ENCODE measurements at places on chromosomes 4 and X. TPM values are rescaled to one million over a fixed set of nuclear protein-coding genes. Genes with fewer than 3 reads are reported as not detected.

DNA sequence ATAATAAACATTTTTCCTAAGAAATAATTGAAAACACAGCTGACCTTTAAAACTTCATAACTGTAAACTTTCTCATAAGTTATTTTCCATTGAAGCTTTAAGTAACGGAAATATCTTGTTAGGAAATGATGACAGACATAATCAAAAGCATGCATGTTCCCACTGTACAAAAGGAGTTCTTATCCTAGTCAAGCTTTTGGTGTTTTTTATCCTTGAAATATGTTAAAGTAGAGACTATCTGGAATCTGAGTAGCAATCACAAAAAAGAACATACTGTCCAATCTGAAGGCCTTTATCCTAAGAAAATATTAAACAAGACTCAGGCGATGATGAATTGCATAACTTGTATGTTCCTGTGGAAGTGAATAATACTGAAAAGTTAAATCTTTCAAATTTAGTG lies 14.4 kb downstream of the GEMIN8 start:
- DNase-seq = no peak

- DNase-seq = no peak
Observed at GRCh38 chrX:118448273-118448783, 47.3 kb upstream of the DOCK11 start.

GRCh38 chr4:2024683-2025082 lies 15.9 kb upstream of the NELFA start:
- no peak for DNase-seq

GRCh38 chr4:185221491-185221890 lies 12.1 kb downstream of the SNX25 start:
- no peak for DNase-seq

- peak; percentile 9 for DNase-seq
Observed at GRCh38 chrX:110734894-110735541, 60.6 kb downstream of the CHRDL1 start.

- DNase-seq = no peak
Observed at GRCh38 chr4:137116144-137116543, 416.1 kb downstream of the PCDH18 start.

GRCh38 chr4:82481506-82481840 lies 51.1 kb downstream of the ENOPH1 start:
- DNase-seq = no peak

DNA sequence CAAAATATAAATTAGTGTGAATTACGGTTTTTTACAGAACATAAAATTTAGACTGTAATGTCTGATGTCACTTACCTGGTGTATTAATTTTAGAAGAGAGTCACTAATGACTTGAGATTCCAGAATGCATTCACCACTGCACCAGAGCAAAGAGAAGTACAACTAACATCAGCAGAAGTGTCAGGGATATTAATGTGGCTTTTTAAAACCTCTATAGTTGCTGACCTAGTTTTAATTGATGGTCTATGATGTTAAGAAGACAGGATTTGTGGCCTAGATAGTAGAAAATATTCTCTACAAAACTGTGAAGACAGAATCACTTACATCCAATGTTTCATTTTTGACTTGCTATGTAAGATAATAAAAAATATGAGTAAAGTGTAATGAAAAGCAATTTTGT lies 1181.6 kb downstream of the RAPGEF2 start:
- no peak for DNase-seq

- no peak for DNase-seq
Observed at GRCh38 chr4:13159041-13159620, 325.0 kb downstream of the RAB28 start.

GRCh38 chr4:158008551-158009218 lies 164.1 kb downstream of the GASK1B start:
- DNase-seq = no peak

DNA sequence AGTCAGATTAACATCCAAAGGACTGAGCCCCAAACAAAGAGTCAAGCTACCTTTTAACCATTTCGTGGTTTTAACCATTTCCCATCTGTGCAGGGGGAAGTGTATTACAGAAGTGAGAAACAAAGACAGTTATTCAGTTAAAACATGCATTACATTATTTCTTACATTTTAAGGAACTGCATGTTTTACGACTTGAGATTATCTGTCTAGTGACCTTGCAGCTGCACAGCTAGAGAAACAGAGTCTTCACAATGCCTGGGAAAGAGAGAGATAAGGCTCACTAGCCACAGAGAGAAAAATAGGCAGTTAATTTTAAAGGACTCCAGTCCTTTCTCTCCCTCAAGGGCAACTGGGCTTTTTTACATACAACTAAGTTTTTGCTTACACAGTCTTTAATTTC lies 48.7 kb upstream of the KLHL4 start:
- no peak for DNase-seq

DNA sequence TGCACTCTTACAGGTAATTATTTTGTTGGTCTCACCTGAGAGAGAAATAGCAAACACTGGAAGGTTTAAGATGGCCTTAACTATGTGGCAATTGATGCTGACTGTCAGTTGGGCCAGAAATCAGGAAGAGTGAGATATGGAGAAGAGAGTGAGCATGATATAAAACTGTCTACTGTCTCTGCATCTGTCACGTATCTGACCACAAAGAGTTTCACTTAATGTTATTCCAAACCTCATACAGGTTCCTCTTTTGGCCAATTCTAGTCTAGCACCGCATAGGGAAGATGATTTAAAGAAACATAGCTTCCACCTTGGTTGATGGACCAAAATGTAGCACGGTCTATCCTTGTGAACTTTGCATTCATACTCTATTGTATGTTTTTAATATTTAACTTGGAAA lies 381.0 kb upstream of the BOD1L1 start:
- no peak for DNase-seq

DNA sequence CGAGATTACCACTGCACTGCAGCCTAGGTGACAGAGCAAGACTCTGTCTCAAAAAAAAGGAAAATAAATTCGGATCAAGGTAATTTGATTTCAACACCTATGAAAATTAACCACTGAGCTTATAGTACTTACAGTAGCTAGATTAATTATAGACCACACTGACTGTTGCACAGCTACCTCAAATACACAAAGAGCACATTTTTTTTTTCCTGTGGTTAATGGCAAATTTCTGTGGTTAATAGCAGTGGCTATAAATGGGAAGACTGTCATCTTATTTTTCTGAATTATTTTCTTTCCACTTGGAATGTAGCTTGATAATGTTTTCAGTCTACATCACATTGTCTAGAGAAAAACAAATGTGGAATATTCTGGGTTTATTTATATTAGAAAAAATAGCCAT lies 1661.6 kb upstream of the PCDH7 start:
- DNase-seq = no peak

- no peak for DNase-seq
Observed at GRCh38 chrX:100408713-100409609, 1.1 kb downstream of the PCDH19 start.

DNA sequence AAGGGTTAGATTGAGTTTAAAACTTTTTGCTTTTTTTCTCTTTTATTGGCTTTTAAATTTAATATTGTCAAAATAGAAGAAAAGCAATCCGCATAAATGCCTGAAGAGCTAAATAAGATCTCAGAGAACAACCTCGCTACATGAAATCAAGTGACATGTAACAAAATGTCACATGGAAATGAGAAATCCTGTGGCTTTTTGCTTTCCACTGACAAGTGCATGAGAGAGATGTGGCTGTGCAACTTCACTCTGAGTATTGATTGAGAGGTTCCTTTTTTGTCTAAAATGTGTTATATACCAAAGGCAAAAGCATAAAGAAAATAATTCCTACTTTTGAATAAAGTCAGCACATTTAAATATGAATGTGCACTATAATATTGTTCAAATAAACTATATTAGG lies 263.5 kb downstream of the MAPK10 start:
- DNase-seq = no peak

DNA sequence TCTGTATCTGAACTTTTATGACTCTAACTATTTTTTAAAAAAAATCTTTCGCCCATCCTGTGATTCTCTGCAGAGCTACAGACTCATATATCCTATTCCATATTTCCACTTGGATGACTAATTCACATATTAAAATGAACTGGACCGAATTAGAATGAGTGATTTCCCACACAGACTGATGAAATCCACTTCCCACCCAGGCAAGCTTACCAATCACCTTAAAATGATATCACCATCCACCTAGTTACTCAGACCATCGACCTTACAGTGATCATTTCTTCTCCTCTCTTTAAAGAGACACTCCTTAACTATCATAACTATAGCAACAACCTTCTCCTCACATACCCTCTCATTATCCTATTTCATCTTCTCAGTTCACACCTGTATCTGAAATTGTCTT lies 34.1 kb upstream of the GUCY1B1 start:
- DNase-seq = no peak

- DNase-seq = no peak
Observed at GRCh38 chr4:53306729-53307128, 59.1 kb downstream of the SCFD2 start.

- no peak for DNase-seq
Observed at GRCh38 chr4:169260217-169260866, 10.4 kb downstream of the SH3RF1 start.

GRCh38 chr4:40317916-40318658 lies 17.0 kb upstream of the CHRNA9 start:
- no peak for DNase-seq

GRCh38 chr4:54395013-54395527 lies 166.0 kb downstream of the PDGFRA start:
- DNase-seq = no peak

DNA sequence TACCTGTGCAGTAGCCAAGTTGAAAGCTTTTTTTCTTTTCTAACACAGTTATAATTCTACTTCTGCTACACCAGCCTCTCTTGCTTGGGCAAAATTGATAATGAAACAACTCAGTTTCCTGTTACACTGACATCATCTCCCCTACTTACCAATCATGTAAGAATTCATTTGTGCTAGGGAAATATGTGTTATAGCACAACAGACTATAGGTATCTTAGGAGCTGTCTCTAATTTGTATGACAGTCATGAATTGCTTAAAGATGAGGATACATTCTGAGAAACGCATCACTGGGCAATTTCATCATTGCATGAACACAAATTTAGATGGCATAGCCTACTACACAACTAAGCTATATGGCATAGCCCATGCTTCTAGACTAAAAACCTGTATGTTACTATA lies 246.3 kb upstream of the ANKRD50 start:
- DNase-seq = no peak

DNA sequence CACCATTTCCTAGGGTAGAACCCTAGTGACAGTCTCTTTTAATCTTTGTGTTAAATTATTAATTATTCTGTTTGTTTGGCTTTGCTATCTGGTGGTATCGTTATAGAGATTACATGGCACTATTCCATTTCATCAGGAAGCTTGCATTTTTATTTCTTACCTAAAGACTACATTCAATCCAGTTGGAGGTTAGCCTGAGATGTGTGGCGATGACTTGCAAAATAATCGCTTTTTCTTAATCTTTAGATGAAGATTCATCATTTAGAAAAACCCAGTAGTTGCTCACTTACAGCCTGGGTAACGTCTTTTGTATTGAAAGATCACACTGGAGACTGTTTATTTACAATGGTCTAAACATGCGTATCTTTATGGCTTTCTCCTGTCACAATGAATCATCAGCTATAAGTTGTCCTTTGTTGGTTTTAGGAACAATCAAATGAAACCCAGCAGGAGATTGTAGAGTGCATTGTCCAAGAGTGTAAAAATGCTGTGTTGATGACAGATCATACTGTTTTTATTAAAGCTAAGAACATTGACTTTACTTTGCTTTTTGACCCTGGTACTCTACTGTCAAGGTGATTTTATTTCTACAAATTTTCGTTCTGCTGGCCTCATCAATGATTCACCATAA lies 281.7 kb upstream of the PITX2 start:
- no peak for DNase-seq

DNA sequence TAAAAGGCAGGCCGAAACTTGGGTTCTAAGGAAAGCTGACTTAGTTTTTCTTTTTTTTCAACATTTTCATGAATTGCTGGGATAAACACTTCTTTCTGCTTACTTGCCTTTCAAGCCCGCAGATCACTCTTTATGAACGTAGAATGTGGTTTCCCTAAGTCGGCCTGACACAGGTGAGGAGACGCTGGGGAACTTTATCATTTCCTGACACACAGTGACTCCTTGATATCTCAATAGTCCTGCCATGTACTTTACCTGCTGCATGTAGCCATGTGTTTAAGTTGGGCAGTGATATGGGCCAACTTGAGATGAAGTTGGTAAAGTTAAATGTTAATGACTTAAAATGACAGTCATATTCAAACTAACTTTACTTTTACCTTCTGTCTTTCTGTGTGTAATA lies 26.6 kb upstream of the SNCA start:
- DNase-seq = no peak

- DNase-seq = no peak
Observed at GRCh38 chr4:184979461-184980124, 38.7 kb upstream of the HELT start.

DNA sequence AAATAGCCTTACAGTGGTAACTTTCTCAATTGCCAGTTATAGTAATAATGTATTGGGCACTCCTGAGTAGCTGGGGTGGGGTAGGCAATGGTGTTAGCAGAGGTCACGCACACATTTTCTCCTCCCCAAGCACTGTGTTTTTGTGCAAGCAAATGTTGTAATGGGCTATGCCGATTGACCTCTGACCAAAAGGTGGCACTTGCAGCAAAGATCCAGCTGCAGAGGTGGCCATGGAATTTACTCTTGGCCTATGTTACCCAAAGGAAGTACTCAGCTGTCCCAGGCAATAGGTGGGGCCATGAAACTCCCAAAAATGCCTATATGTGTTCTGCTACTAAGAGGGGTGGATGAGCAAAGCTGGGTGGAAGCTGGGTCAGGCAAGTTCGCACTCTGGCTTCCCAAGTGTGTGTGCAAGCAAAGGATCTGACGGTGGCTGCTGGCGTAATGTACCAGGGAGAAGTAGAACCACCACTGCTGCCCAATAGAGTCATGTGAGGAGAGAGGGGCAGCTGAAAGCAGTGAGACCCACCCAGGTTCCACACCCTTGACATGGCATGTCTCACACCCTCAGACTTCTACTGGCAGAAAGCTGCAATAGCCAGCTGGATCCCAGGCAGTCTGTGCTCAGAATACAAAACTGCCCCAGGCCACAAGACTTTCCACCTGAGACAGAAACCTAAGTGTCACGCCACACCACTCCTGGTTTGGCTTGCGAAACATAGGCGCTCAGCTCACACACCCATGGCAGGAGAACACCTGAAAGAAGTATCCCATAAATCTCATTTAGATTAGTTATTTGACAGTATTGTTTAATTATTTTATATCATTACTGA lies 353.3 kb upstream of the EMCN start:
- DNase-seq = no peak

- DNase-seq = no peak
Observed at GRCh38 chr4:48093991-48094416, 40.0 kb downstream of the TXK start.

Gene ZNF81
- total RNA-seq = 18.3 TPM

Gene MND1
- 35.1 TPM for total RNA-seq

Gene RAB39B
- total RNA-seq = not detected

Gene DNAAF6
- not detected for total RNA-seq

Gene RIPPLY1
- not detected for total RNA-seq

Gene OCIAD1
- 54.6 TPM for total RNA-seq

Gene SPANXD
- not detected for total RNA-seq

Gene SAT1
- total RNA-seq = 114 TPM

Gene LGI2
- total RNA-seq = not detected

Gene ZNF41
- total RNA-seq = 6.5 TPM

Gene CHRDL1
- total RNA-seq = 0.89 TPM

Gene XAGE2
- total RNA-seq = 2.7 TPM

Gene SYTL5
- 0.22 TPM for total RNA-seq

Gene MAOB
- total RNA-seq = not detected

Data from SJSA1 (cell line).